Sigmoid colon (tissue), 7 donors: ENCODE measurements at places on chromosomes 6 and 20. TPM values are rescaled to one million over a fixed set of nuclear protein-coding genes. Genes with fewer than 3 reads are reported as not detected.
A peak's percentile ranks its signal among the peaks of the same experiment; 100 is the strongest.

The SCRT2 gene
- not detected for total RNA-seq

DNA sequence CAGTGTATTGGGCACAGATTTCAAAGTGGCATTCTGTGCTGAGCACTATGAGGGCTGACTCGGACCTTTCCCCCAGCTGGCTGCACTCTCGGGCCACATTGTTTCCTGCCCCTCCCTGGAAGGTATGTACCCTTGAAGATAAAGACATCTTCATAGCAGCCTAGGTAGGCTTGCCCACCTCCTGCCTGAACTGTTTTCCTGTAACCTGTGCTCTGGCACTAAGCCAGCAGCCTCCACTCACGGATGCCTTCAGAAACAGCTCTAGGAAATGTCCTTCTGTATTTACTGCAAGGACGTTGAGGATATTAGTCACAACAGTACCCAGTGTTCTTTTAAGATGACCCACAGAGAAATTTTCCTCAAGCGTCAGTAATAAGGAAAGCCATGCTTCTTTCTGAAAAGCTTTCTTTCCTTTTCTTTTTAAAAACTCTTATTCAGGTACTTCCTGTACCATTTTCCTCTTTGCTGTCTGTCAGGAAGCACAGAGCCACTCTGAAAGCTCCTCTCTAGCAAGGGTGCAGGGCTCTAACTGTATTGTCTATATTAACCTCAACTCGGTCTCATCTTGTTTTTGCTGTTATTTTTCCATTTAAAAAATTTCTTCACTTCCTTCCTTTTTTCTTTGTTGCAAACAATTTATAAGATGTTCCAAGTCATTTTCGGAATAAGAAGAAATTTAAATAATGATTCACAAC, 43.5 kb downstream of the TTI1 start:
- H3K36me3 ChIP-seq, result no peaks in the 10 kb centered on the region
- no peaks in the 10 kb centered on the region for H3K27me3 ChIP-seq
- H3K27ac ChIP-seq, result no peak overlapping the region
- H3K4me1 ChIP-seq, result no peaks in the 10 kb centered on the region

GRCh38 chr20:46028772-46029371, at the start of gene SLC12A5:
TSS of gene SLC12A5 (plus strand) at chr20:46029215. CDS start at chr20:46029345, 130 bp downstream.
- no peak within 1 kb of the TSS for H3K27ac ChIP-seq
- no peak for DNase-seq
- no peaks in the 10 kb centered on the region for H3K36me3 ChIP-seq
- peaks cover 5% of the 10 kb centered on the region for H3K4me1 ChIP-seq

DNA sequence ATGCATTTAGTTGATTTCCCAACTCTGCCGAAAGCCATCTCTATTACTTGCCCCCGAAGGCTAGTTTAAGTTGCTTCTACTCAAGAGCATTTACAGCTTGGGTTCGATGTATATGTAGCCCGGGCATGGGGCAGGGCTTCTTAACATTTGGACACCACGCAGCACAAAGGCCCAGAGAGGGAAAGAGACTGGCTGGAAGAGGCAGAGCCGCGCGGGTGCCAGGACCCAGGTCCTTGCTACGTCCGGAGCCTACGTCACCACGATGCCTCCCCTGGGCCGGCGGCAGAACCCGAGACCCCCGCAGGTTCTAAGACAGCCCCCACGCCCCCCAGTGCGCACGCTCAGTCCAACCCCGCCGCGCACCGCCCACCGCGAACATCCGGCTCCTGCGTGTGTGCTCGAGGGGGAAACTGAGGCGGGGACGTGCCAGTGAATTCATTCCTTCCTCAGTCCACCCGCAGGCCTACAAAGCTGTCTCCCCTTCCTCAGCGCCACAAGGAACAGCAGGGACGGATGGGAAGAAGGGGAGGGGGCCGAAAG, 367 bp upstream of the PCIF1 start:
- peak overlapping the region; percentile 97 for H3K4me3 ChIP-seq
- DNase-seq, result peak; percentile 90
- peak overlapping the region; percentile 98 for H3K27ac ChIP-seq
- no peaks in the 10 kb centered on the region for H3K27me3 ChIP-seq
- H3K4me1 ChIP-seq, result no peaks in the 10 kb centered on the region

GRCh38 chr20:8062756-8063155, 43.2 kb upstream of the TMX4 start:
- H3K4me1 ChIP-seq, result no peaks in the 10 kb centered on the region
- peak overlapping the region; percentile 49 for H3K27ac ChIP-seq
- no peaks in the 10 kb centered on the region for H3K36me3 ChIP-seq
- H3K27me3 ChIP-seq, result no peaks in the 10 kb centered on the region

- no peak overlapping the region for H3K4me3 ChIP-seq
- no peak overlapping the region for H3K27ac ChIP-seq
- no peak for DNase-seq
- H3K27me3 ChIP-seq, result no peaks in the 10 kb centered on the region
- peaks cover 7% of the 10 kb centered on the region for H3K4me1 ChIP-seq
- no peaks in the 10 kb centered on the region for H3K36me3 ChIP-seq
Observed at GRCh38 chr6:89985751-89986493, 91.7 kb downstream of the GJA10 start.

The TBX18 gene
- 4.6 TPM for total RNA-seq

- no peak for DNase-seq
- no peaks in the 10 kb centered on the region for H3K36me3 ChIP-seq
- H3K27ac ChIP-seq, result no peak overlapping the region
- H3K4me1 ChIP-seq, result no peaks in the 10 kb centered on the region
- H3K27me3 ChIP-seq, result no peaks in the 10 kb centered on the region
Observed at GRCh38 chr6:1796706-1797529, 187.2 kb downstream of the FOXC1 start.

The DACT2 gene
- total RNA-seq, result 0.68 TPM

DNA sequence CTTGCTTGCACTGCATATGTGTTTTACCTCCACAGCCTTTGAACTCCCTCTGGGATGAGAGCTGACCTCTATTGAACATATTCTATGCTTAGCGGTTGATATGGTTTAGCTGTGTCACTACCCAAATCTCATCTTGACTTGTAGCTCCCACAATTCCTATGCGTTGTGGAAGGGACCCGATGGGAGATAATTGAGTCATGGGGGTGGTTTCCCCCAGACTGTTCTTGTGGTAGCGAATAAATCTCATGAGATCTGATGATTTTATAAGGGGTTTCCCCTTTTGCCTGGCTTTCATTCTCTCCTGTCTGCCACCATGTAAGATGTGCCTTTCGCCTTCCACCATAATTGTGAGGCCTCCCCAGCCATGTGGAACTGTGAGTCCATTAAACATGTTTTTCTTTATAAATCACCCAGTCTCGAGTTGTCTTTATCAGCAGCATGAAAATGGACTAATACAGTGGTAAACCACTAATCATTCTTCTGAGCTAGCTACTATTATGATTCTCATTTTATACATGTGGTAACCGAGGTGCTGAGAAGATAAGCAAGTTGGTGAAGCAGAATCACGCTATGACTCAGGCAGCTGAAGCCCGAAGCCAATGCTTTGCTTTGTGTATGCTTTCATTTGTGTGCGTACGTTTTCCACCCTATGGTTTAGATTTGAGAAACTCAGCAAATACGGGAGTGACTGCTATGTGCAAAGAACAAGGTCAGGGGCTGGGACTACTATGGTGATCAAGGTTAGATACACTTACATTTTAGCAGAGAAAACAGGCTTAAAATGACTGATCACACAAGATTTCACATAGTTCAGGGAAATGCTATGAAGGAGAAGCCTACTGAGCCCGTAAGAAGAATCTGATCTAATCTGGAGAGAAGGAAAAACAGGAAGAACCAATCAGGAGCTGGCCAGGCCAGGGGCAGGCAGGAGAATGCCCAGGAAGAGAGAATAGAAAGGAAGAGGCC, 363.5 kb downstream of the ESR1 start:
- no peak for DNase-seq
- no peak overlapping the region for H3K4me3 ChIP-seq
- H3K27ac ChIP-seq, result no peak overlapping the region
- peaks cover 7% of the 10 kb centered on the region for H3K36me3 ChIP-seq
- no peaks in the 10 kb centered on the region for H3K27me3 ChIP-seq
- peaks cover 4% of the 10 kb centered on the region for H3K4me1 ChIP-seq

GRCh38 chr20:2699775-2700413, 7.3 kb downstream of the EBF4 start:
- H3K4me3 ChIP-seq, result no peak overlapping the region
- H3K27me3 ChIP-seq, result no peaks in the 10 kb centered on the region
- no peak overlapping the region for H3K27ac ChIP-seq
- no peaks in the 10 kb centered on the region for H3K36me3 ChIP-seq
- H3K4me1 ChIP-seq, result no peaks in the 10 kb centered on the region

- H3K36me3 ChIP-seq, result no peaks in the 10 kb centered on the region
- H3K27me3 ChIP-seq, result no peaks in the 10 kb centered on the region
- no peak overlapping the region for H3K4me3 ChIP-seq
- no peak overlapping the region for H3K27ac ChIP-seq
Observed at GRCh38 chr6:128025478-128025877, 124.6 kb upstream of the THEMIS start.

The EIF6 gene
- total RNA-seq, result 68.3 TPM

The BMP5 gene
- total RNA-seq, result under 0.01 TPM

The CRNKL1 gene
- total RNA-seq, result 26.7 TPM

DNA sequence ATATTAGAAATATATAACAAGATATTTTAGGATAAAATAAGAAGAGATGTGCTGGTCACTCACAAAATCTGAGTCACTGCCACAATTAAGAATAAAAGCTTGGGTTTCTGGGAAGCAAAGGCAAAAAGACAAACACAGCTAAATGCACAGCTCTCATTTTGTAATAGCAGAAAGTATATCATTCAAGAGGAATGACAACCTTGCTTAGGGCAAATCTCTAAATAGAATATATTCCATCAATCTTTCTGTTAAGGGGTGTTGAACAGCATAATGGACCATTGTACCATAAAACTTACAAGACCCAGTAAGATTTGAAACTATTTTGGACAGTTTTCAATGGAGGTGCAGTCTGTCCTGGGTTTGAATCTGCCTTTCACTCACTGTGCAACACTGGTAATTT, 464.9 kb upstream of the SOX4 start:
- no peak overlapping the region for H3K27ac ChIP-seq
- H3K36me3 ChIP-seq, result no peaks in the 10 kb centered on the region
- H3K4me1 ChIP-seq, result peaks cover 7% of the 10 kb centered on the region
- H3K4me3 ChIP-seq, result no peak overlapping the region
- no peaks in the 10 kb centered on the region for H3K27me3 ChIP-seq

The PPP1R11 gene
- total RNA-seq, result 42.1 TPM

- no peak overlapping the region for H3K4me3 ChIP-seq
- peaks cover 18% of the 10 kb centered on the region for H3K4me1 ChIP-seq
- no peak overlapping the region for H3K27ac ChIP-seq
- DNase-seq, result no peak
Observed at GRCh38 chr20:54168961-54169862, 4.6 kb downstream of the CYP24A1 start.
